ENCODE measurements at places on chromosomes 5 and 9. TPM values are rescaled to one million over a fixed set of nuclear protein-coding genes. Genes with fewer than 3 reads are reported as not detected.

The MOCS2 gene
- total RNA-seq = 47.6 TPM

The PCDH12 gene
- total RNA-seq = 1.0 TPM

The LSM11 gene
- total RNA-seq = 3.8 TPM

The ABO gene
- 10.4 TPM for total RNA-seq

The TCF7 gene
- total RNA-seq = 13.2 TPM

The ANKRD20A1 gene
- not detected for total RNA-seq

The ORM2 gene
- not detected for total RNA-seq

The C6 gene
- 9.6 TPM for total RNA-seq

The GARIN3 gene
- not detected for total RNA-seq

The SMIM32 gene
- not detected for total RNA-seq

The SLC36A3 gene
- not detected for total RNA-seq

The PHF24 gene
- total RNA-seq = 0.60 TPM

The ASPN gene
- total RNA-seq = 3.5 TPM

The DOCK8 gene
- 17.9 TPM for total RNA-seq

The NTRK2 gene
- total RNA-seq = 46.7 TPM

The FOXD4L6 gene
- total RNA-seq = not detected

The PDGFRB gene
- 354 TPM for total RNA-seq

The CCL21 gene
- 7.5 TPM for total RNA-seq

The INSYN2B gene
- not detected for total RNA-seq

The FRMPD1 gene
- 0.42 TPM for total RNA-seq

The SOHLH1 gene
- not detected for total RNA-seq

All from tibial nerve (tissue), 4 donors.